ENCODE measurements at places on chromosomes 1 and 21. TPM values are rescaled to one million over a fixed set of nuclear protein-coding genes. Genes with fewer than 3 reads are reported as not detected.

DNA sequence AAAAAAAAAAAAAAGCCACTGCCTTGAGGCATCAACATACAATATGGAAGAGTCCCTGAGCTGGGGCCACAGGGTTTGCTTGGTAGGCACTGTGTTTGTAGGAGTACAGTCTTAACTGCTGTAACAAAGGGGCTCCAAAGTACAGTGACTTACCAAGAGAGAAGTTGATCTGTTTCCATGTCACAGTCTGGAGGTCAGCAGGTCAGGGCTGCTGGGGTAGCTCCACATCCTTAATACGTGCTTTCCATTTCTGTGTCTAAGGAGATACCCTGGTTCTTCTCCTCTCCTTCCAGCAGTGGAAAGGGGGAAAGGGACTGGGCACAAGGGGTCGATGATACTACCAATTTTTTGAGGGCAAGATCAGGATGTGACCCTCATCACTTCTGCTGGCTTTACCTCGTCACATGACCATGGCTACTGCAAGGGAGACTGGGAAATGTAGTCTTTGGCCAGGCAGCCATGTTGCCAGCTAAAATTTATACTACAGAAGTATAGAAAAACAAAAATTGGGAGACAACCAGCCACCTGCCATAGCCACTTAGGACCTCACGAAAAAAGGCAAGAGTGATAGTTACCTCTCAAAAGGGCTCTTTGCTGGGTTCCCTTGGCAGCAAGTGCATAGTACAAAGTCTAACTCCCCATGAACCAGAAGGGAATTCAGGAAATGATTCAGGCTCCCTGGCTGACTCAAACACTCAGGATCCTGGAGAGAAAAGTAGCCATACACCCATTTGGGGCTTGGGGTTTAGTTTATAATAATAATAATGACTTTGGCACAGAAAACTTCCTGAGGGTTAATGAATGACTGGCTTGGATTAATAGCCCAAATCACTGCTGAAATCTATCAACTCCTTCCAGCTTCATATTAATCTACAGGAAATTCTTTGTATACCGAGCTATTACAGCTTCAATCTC, 52.7 kb upstream of the ATP5PO start:
- no peak for DNase-seq

The ZNF648 gene
- 3.2 TPM for total RNA-seq

DNA sequence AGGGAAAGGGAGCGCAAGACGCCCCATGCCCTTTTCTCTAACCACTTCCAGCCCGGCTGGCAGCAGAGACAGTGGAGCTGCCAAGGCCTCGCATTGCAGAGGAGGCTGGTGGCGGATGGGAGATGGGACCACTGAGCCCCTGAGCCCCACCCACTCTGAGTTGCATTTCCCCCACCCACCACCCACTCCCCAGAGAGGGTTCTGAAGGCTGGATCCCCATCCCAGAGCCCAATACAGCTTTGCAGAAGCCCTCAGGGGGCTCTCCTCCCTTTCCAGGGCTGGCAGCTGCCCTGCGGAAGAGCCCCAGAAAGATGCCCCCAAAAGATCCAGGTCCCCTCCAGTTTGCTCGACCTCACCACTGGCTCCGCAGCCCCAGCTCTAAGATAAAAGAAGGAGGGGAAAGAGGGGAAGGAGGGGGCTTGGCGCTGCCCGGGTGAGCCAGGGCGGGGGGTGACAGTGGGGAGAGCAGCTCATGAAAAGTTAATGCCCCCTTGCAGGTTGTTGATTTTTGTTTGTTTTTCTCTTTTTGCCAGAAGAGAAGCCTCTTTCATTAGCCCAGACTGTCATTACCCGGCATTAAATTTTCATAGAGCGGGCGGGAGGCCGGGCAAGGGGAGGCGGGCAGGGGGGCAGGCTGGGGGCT, 38.4 kb upstream of the CASZ1 start:
- DNase-seq, result no peak

GRCh38 chr1:97805093-97805492, 115.7 kb downstream of the DPYD start:
- no peak for DNase-seq

The TMEM125 gene
- 19.3 TPM for total RNA-seq

The DEPDC1 gene
- total RNA-seq, result 1.9 TPM

DNA sequence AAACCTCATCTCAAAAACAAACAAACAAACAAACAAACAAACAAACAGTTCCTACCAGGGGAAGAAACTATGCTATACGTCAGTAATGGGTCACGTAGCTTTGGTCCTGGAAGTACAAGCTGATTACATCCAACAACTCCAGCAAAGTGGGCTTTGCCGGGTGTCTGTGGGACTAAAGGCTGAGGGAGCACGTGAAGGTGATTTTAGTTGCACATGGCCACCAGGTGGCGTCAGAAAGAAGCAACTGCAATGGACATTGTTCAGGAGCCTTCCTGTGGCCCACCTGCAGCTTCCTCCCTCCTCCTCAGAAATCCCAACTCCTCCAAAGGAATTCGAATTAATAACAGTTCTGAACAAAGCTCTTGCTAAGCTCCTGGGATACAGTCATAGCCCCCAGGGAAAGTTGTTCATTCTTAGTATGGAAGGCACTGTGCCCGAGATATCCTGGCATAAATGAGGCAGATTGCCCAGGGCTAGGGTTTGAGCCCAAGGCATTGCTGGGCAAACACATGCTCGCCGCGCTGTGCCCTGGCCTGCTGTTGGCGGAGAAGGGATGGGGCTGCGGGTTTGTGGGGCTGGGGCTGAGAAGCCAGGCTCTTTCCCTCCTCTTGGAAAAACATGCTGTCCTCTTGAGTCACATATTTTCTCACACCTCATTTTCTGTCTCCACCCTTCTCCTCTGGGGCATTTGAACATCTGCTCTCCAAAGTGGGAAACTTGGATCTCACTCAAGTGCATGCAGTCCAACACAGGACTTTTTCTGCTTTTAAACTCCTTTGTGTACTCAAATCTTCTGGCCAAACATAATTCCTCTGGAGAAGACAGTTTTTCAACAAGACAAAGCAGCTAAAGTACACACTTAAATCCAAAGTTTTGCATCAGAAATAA, 28.6 kb downstream of the AKNAD1 start:
- peak; percentile 83 for DNase-seq

The MANEAL gene
- total RNA-seq, result 3.7 TPM

The NBPF20 gene
- 3.3 TPM for total RNA-seq

GRCh38 chr1:210709701-210710100, 381.0 kb downstream of the HHAT start:
- no peak for DNase-seq

- DNase-seq, result no peak
Observed at GRCh38 chr21:26833011-26833410, 12.2 kb downstream of the ADAMTS1 start.

The ADORA3 gene
- 13.8 TPM for total RNA-seq

The FMO1 gene
- total RNA-seq, result 9.4 TPM

The GPN2 gene
- total RNA-seq, result 17.7 TPM

Measured in breast epithelium (tissue), 4 donors.